NCI-H146 (cell line): ENCODE measurements at places on chromosomes 5 and 9.

GRCh38 chr5:67528953-67529352, 332.4 kb upstream of the CD180 start:
- no peak for DNase-seq

DNA sequence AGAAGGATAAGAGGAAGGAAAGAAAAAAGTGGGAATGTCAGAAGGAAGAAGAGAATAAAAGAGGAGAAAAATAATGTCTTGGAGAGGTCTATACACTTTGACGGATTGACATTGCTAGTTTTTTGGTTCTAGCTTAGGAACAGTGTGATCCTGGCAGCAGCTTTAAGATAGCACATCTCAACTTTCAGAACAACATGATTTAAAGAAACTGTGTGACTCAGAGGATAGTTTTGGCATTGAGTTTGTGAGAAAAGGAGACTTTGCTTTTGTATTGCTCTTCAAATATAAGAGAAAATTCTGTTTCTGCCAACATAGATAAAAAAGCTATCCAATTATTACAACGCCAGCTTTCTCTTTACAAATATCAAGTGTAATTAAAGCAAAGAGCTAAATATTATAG, 260.7 kb upstream of the ARRDC3 start:
- DNase-seq: no peak

DNA sequence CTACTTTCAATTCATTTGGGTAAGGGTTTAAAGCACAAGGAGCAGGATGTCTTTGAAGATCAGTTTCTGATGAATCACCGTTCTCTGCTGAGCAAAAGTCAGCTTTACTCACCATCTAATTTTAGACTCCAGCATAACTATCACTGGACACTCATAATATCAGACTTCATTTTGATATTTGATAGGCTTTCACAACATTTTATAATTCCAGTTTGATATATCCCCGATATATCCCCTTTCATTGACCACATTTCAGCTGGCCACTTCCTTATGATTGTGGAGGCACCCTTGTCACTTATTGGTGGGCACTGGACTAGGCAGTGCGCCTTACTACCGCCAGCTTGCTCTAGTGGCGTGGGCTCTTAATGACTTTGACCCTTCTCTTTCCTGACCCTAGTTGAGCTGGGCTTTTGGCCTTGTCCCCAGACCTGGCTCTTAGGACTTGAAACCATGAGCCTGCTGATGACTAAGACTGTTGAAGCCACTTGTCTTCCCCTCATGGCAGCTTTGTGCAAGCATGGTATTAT, 46.8 kb downstream of the CYSTM1 start:
- no peak for DNase-seq

GRCh38 chr9:2341956-2342355, 279.6 kb upstream of the VLDLR start:
- DNase-seq: no peak

- no peak for DNase-seq
These were observed 1.5 kb upstream of the NACC2 start for GRCh38 chr9:136096505-136097001.

- no peak for DNase-seq
These were observed 33.9 kb downstream of the MORN5 start for GRCh38 chr9:122193651-122194050.

- no peak for DNase-seq
These were observed 329.6 kb upstream of the ARRDC3 start for GRCh38 chr5:91712718-91713117.

- peak; percentile 82 for DNase-seq
These were observed 4.0 kb upstream of the FOXB2 start for GRCh38 chr9:77015327-77016048.

DNA sequence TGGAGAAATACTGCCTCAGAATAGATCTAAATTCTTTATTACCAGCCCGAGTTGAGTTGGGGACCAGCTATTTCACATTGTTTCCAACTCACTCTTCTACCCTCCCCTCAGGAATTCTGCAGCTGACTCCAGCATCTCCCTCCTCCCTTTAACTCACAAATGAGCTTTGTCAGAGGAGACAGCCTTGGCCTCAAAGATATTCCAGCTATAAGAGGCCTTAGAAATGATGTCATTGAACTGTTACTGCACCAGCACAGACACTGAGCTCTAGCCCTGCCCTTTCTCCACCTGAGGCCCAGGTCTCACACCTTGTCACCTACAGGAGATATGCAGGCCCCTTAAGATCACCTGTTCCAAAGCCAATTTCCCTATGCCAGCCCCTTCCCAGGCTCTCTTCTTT, 78.4 kb upstream of the ATP10B start:
- no peak for DNase-seq
